ENCODE measurements at places on chromosomes 6 and 20.

GRCh38 chr6:79632580-79632979 is 1.5 kb downstream of the SH3BGRL2 start:
- no peak for DNase-seq

GRCh38 chr6:90008189-90008907 is 114.1 kb downstream of the GJA10 start:
- DNase-seq = no peak

GRCh38 chr6:118935978-118936703 is 1.2 kb upstream of the MCM9 start:
- no peak for DNase-seq

DNA sequence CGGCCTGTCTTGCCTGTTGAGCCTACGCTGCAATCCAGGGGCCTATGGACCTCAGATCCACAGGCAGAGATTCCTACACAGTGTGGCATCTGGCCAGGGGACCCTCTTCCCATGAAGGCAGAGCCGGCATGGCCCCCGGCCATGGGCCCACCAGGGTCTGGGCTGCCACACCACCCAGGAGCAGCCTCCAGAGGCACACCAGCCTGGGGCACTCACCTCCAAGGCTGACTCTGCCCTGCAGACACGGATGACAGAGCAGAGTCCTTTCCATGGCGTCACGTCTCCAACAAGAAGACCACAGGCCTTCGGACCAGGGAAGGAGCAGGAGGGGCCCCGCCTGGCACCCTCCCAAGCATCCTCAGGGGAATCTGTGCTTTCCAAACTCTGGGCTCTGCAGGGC is 3.5 kb upstream of the HRH3 start:
- DNase-seq = no peak

GRCh38 chr20:44097521-44098255 is 89.3 kb downstream of the JPH2 start:
- DNase-seq = no peak

- DNase-seq = no peak
Observed at GRCh38 chr6:109896341-109896740, 81.8 kb upstream of the GPR6 start.

GRCh38 chr6:41171908-41172307 is 9.0 kb upstream of the TREM2 start:
- DNase-seq = no peak

GRCh38 chr6:54308289-54308985 is at the start of gene TINAG:
Gene TINAG, plus strand, starts transcription at chr6:54308441. Its CDS starts 110 bp downstream, at chr6:54308551.
- DNase-seq = no peak

DNA sequence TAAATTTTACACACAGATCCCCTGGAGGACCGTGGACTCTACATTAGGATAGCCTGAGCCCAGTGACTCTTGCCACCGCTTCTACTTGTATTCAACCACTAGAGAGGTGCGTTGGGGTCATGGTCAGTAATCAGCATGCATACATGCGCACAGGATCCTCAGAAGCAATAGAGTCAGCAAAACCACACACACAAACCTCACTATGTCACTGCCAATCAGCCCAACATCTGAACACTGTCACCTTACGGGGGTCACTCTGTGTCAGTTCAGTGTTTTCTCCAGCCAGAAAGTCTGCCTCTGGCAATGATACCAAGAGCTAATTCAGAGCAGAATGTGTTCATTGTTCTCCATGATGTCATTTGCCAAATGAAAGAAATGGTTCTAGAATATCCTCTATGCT is 225.3 kb downstream of the KHDC1L start:
- DNase-seq = no peak
